ENCODE measurements at places on chromosomes 13 and 19.

- no peak for DNase-seq
Measured at GRCh38 chr13:109415057-109415456, 371.3 kb downstream of the IRS2 start.

DNA sequence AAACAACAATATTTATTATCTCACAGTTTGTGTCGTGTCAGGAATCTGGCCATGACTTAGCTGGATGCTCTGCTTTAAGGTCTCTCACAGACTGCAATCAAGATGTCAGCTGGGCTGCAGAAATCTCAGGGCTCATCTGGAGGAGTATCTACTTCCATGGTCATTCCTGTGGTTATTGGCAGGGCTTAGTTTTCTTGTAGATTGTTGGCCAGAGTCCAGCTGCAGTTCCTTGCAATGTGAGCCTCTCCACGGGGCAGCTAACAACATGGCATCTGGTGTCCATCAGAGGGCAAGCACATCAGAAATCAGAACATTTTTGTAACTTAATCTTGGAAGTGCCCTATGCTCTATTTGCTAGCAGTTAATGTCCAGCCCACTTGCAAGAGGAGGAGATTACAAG is 45.7 kb upstream of the TDRD3 start:
- DNase-seq, result no peak

DNA sequence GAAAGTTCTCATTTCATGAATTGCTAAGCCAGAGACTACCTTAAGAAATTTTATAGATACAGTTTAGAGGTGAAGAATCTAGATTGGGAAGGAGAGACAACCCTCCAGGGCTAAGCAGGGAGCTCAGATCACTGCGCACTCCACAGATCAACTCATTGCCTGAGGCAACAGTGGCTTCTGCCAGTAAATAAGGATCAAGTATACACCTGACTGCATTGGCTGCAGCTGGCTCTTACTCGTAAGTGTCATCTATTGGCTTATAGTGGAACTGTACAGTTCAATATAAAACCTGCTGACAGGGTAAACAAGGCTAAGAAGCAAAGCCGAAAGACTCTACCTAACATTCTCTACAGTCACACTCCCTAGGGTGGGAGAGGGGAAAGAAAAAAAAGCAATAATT is 18.0 kb upstream of the C1QTNF9B start:
- DNase-seq, result no peak

GRCh38 chr13:22074403-22074802 is 403.5 kb downstream of the FGF9 start:
- no peak for DNase-seq

DNA sequence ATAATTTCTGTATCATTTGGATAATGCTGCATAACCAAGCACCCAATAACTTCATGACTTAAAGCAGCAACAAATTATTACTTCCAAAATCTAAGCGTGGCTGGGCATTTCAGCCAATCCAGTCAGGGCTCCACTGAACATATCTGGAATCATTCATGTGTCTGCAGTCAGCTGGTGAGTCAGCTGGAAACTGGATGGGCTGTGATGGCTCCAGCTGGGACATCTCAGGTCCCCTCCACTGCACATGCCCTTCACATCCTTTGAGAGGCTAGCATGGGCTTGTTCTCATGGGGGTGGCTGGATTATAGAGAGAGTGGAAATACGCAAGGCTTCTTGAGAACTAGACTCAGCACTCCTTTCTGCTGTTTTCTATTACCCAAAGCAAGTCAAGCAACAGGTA is 961.9 kb downstream of the DIAPH3 start:
- DNase-seq, result no peak

GRCh38 chr13:72565893-72566292 is 161.5 kb downstream of the MZT1 start:
- DNase-seq, result no peak

DNA sequence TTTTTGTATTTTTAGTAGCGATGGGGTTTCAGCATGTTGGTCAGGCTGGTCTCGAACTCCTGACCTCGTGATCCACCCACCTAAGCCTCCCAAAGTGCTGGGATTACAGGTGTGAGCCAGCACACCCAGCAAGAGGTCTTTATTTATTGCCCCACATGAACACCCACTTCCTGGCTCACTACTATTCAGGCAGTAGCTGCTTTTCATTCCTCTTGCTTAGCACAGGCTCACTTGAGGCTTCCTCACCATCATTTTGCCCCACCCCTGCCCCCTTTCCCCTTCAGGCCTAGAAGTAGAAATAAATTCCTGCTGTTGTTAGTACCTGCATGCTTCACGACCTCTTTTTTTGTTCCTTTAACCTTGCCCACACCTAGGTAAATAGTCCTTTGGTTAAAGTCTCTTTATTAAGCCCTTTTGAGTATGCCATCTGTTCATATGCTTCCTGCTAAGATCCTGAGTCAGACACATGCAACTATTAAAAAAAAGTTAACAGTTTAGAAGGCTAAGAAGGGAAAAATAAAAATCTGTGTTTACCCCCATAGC is 33.5 kb upstream of the ITM2B start:
- no peak for DNase-seq

DNA sequence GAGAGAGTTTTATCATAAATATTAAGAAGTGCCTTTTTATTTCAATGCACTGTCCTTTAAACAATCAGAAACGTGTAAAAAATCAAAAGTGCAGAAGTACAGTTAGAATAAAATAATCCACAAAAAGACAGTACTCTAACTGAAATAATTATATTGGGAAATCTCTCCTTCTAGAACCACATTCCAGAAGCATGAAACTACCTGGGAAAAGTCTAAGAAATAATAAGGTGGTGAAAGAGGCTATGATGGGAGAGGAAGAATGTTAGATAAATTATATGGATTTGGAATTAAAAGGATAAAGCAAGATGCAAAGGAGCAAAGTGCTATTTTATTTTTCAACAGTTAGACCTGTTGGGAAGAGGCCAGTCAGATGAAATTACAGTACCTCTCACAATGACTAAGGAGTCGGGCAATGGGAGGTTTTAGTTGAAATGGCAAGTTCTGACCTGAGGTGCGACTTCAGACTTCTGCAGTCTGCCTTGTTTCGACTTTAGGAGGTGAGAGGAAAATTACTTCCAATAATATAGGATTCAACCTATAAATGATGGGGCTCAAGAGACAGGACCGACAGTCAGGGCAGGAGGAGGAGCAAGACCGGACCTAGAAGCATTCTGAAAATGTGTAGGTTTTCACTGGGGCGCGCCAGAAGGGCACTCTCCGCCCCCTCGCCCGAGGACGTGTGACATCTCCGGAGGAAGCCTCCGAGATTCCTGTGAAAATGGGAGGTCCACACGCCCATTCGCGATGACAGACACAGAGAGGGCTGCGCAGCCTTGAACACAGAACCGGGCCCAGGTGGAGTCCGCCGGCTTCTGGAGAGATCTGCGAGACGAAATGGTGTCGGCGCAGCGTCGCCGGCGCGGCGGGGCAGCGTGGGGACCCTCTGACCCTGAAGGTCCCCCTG is 717 bp downstream of the SPRYD7 start:
- DNase-seq, result no peak

Data from heart right ventricle (tissue), 16 donors.